Activated CD4-positive, alpha-beta T cell treated with anti-CD3 and anti-CD28 coated beads for 36 hours (primary cell): ENCODE measurements at places on chromosomes 11 and 22. TPM values are rescaled to one million over a fixed set of nuclear protein-coding genes. Genes with fewer than 3 reads are reported as not detected.
A peak's percentile ranks its signal among the peaks of the same experiment; 100 is the strongest.

DNA sequence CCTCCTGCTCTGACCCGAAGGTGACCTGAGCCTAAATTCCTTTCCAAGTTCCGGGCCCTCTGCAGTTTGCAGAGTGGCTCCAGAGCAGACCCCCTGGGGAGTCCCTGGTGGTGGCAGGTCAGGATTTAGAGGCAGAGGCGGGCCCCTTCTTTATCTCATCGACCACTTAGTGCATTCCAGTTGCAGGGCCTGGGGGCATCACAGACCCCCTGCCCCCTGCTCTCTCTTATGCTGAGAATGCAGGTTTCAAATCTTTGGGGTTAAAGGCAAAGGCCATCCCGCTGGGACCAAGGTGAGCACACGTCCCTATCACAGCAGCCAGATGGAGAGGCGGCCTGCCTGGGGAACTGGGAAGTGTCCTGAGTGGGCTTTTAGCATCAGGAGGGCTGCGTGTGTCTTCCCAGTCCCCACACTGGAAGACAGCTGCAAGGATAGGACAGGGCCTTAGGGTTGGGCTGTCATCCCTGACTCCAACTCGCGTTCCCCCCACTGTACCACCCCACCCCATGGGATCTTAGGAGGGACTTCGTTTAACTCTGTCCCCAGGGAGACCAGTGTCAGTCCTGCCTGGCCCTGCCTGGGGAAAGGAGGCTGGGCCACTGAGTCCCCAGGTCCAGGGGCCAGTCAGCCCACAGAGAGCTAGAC lies 11.3 kb downstream of the DERL3 start:
- no peak for DNase-seq

- no peak for DNase-seq
Observed at GRCh38 chr22:43039800-43040199, 24.9 kb upstream of the PACSIN2 start.

DNA sequence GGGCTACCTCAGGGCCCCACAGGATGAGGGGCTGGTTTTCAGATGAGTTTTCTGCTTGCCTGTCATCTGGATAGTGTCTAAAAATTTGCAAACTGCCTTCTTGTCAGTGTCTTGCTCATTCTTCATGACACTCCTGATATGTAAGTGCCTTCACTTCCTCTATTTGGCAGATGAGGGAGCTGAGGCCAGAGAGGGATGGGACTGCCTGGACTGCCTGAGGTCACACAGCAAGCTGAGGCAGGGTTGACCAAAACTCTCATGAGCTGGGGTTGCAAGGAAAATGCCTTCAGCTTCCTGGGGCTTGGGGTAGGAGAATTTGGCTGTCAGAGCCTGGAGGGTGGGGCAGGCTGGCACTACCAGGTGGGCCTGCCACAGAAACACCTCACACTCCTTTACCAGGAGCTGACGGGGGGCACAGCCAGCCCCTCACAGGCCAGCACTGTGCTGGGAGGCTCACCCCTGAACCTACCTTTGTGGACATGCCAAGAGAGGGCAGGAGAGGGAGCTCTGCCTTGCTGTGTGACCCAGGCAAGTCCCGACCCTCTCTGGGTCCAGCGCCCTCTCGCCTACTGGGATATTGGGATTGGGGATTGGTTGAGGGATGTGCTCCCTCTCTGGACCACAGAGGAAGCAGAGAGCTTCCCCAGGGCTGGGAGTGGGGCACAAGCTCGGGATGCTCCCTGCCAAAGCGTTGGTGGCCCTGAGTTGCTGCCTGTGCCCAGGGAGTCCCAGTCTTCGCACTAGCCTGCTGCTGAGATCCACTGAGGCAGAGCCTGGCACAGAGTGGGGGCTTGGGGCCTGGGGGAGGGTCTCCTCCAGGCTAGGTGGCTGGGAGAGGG lies 1.9 kb upstream of the P2RY6 start:
- DNase-seq: no peak

The PYGM gene
- total RNA-seq: 1.5 TPM

DNA sequence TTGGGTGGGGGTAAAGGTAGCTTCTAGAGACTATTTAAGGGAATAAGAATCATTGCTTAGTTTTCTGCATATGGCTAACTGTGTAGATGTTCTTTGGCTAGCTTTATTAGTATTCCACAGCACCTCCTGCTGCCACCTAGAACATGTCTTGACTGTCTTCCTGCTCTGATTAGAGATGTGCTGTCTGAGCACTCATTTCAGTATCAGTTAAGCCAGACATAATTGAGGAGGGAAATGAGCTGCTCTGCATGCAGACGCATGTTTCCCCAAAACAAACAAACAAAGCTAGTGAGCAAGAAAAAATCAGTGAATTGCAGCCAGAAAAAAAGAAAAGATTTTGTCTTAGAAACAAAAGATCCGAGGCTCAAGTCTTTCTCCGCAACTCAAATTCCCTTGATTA lies 402.2 kb downstream of the AASDHPPT start:
- no peak for DNase-seq

The EFEMP2 gene
- total RNA-seq: 23.4 TPM

The KCNJ11 gene
- 0.23 TPM for total RNA-seq

GRCh38 chr22:23574371-23574811 lies 5.7 kb downstream of the IGLL1 start:
- DNase-seq: no peak

DNA sequence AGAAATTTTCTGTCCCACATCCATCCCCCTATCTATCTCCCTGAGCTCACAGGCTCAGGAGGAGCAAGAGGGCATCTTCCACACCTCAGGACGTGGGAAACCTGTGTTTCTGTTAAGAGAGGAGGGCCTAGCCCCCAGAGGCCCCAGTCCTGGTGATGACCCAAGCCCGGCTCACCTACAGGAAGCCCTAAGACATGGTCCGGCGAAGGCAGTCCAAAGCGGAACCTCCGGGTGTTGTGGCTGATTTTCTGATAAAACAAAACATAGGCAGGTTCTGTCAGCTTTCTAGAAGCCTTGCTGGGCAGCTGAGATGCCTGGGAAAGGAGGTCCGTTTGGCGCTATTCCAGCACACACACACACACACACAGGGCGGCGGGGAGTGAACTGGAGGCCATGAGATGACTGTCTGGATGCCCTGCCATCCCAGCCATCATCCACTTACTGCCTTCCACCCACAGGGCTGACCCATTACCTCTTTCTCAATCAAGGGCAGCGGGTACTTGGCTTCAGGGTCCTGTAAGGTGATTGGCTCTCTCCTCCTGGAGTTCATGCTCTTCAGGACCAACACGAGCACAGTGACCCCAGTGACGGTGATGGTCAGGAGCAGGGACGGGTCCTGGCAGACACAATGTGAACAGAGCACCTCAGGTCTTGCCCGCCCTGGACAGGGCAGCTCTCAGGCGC lies 882 bp downstream of the CYB5R2 start:
- DNase-seq: no peak

DNA sequence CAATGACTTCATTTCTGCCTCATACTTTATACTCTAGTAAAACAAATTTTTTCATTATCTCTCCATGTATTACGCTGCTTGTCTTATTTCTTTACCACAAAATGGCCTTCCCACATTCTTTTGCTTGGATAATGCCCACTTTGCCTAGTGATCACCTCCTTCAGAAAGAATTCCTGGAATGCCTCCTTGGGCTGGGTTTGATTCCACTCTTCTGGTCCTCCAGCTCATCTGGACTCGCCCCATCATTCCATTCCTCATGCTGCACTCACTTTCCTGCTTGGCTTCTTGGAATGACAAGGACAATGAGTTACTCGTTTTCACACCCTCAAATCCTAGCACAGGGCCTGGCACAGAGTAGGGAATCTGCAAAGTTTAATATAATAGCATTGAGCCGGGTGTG lies 475.1 kb upstream of the LARGE1 start:
- DNase-seq: no peak

DNA sequence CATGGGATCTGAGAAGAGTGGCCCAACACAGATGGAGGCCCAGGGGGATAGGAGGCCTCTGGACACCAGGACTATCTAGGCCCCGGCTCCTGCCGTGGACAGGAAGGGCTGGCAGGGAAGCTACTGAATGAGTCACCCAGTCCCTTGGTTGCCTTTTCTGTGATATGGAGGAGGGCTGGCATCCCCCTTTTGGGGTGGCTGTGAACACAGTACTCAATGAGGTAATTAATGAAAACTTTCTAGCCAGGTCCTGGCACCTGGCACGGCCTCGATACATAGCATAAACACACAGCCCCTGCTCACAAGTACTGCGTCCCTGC lies 163.2 kb downstream of the CHST1 start:
- no peak for DNase-seq

GRCh38 chr11:100630898-100631297 lies 56.2 kb upstream of the ARHGAP42 start:
- no peak for DNase-seq

- DNase-seq: peak; percentile 33
Observed at GRCh38 chr11:18394928-18395734, 768 bp downstream of the LDHA start.

DNA sequence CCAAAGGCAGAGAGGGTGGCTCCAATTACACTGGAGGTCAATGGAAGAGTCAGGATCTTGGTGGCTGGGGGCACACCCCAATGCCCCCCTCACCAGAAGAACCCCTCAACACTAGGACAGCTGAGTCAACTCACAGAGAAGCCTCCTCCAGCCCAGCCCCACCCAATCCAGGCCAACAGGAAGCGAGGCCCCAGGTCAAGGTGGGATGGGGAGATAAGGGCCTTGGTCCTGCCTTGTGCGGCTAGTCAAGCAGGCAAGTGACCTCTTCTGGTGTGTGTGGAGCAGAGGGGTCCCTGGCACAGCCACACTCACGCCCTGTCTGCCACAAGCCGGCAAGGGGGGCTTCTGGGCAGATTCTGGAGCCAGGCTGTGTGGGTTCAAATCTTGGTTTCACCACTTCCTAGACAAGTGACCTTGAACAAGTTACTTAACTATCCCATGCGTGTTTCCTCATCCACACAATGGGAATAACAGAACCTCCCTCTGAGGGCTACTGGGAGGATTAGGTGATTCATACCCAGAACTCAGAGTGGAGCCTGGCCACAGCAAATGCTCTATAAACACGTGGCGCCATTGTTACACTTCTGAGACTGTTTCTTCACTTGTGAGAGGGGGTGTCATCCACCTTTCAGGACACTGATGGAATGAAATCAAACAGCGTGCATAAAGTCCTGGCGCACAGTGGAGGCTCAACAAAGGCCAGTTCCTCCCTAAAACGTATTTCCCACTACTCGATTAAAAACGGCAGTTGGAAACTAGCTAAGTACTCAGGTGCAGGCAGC lies 3.2 kb downstream of the TTLL12 start:
- no peak for DNase-seq

The AIFM3 gene
- total RNA-seq: 0.21 TPM

The CLCF1 gene
- total RNA-seq: 0.27 TPM

- DNase-seq: no peak
Observed at GRCh38 chr11:74392256-74392655, 6.0 kb downstream of the PGM2L1 start.

GRCh38 chr11:91209751-91210150 lies 986.9 kb upstream of the CHORDC1 start:
- no peak for DNase-seq

DNA sequence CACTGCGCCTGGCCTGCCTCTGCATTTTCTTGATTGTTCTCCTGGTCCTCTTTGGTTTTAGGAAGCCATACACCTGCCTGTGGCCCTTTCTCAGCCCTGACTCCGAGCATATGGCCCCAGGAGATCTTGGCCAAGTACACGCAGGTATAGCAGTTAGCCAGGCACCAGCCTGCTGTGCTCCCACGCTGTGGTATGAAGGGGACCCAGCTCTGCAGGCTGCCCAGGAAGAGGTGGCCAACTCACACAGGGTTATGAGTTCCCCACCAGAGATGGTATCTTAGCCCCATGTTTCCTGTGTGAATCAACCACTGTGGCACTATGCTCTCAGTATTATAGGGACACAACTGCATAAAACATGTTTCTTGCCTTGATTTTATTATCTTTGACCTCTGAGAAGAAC lies 31.1 kb downstream of the SGSM3 start:
- peak; percentile 70 for DNase-seq

The OR56A1 gene
- not detected for total RNA-seq

- DNase-seq: no peak
Observed at GRCh38 chr11:45179686-45180178, 33.3 kb downstream of the PRDM11 start.

- DNase-seq: no peak
Observed at GRCh38 chr11:132057266-132057665, 686.9 kb downstream of the NTM start.

The BTBD18 gene
- not detected for total RNA-seq

- DNase-seq: no peak
Observed at GRCh38 chr11:57913715-57914704, 109.7 kb upstream of the OR9Q1 start.

DNA sequence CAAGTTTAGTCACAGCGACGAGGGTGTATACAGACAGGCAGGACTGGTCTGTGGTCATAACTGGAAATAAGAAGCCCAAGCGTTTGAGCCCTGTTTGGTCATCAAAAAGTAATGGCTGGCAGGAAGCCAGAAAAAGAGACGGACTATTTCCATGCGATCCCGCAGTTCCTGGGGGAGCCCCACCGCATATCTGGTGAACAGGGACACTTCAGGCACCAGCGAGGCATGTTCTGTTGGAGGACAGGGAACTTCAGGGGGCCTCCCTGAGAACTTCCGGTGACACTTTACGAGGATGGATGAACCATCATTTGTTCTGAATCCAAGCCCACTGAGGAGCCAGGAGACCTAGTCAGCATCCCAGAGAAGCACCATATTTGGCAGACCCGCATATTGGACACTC lies 29.7 kb upstream of the TRIM29 start:
- DNase-seq: no peak

GRCh38 chr22:24587948-24588347 lies 4.9 kb downstream of the LRRC75B start:
- no peak for DNase-seq

The LARGE2 gene
- total RNA-seq: 0.75 TPM

- DNase-seq: peak; percentile 16
Observed at GRCh38 chr11:67022341-67022933, 497 bp upstream of the SYT12 start.

DNA sequence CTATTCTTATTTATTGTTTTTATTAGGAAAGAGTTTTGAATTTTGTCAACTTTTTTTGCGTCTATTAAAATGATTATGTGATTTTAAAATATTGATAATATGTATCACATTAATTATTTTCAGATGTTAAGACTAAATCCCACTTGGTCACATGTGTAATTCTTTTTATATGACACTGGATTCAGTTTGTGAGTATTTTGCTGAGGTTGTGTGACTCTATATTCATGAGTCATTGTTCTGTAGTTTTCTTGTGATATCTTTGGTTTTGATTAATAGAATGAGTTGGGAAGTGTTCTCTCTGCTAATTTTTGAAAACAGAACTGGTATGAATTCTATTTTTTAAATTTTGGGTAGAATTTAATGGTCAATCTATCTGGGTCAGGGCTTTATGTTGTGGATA lies 317.9 kb downstream of the ETS1 start:
- DNase-seq: no peak

- no peak for DNase-seq
Observed at GRCh38 chr11:70725278-70725677, 326.9 kb downstream of the CTTN start.

GRCh38 chr11:27857014-27857413 lies 156.8 kb upstream of the BDNF start:
- DNase-seq: no peak
